ENCODE measurements at places on chromosomes 7 and 10. TPM values are rescaled to one million over a fixed set of nuclear protein-coding genes. Genes with fewer than 3 reads are reported as not detected.

EBF3 gene
- 185 TPM for total RNA-seq

GOLGA7B gene
- total RNA-seq = 10.2 TPM

THAP5 gene
- 34.8 TPM for total RNA-seq

TACC2 gene
- total RNA-seq = 27.0 TPM

OPALIN gene
- not detected for total RNA-seq

GHRHR gene
- total RNA-seq = 4.3 TPM

SPDYE6 gene
- total RNA-seq = not detected

NYAP1 gene
- 18.2 TPM for total RNA-seq

METTL27 gene
- 2.5 TPM for total RNA-seq
